Chondrocyte (in vitro differentiated cells): ENCODE measurements at places on chromosomes 2 and 18. TPM values are rescaled to one million over a fixed set of nuclear protein-coding genes. Genes with fewer than 3 reads are reported as not detected.
A peak's percentile ranks its signal among the peaks of the same experiment; 100 is the strongest.

LRRFIP1 gene
- 84.7 to 97.5 TPM (median 91.5 TPM) in 3 replicates for total RNA-seq

THOC1 gene
- total RNA-seq = 18.3 to 29.8 TPM (median 19.9 TPM) in 3 replicates

CTLA4 gene
- not detected in 3 replicates for total RNA-seq

TSN gene
- total RNA-seq = 51.1 to 61.6 TPM (median 57.1 TPM) in 3 replicates

MPP4 gene
- 0.26 to 0.56 TPM (median 0.37 TPM) in 3 replicates for total RNA-seq

TUBB8B gene
- not detected in 3 replicates for total RNA-seq

ITGA4 gene
- total RNA-seq = 21.3 to 23.0 TPM (median 21.5 TPM) in 3 replicates

SESTD1 gene
- 67.0 to 101 TPM (median 97.7 TPM) in 3 replicates for total RNA-seq

RSAD2 gene
- 0.12 to 0.22 TPM in 2 of 3 replicates, not detected in the other for total RNA-seq

DNA sequence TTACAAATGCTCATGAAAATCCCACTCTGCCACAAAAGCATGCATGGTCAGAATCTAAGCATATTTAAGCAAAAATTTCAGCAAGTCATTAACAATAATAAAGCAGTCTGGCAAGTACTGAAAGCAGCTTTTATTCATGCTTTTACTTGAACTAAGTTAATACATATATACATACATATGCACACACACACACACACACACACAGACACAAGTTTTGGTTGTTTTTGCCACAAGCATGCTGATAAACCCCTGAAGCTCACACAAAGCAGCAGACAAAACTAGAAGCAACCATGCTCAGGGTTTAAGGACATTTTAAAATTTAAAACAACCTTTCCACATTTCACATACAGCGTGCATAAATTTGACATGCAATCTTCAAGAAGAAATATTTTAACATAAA lies 819.1 kb upstream of the FSHR start:
- peaks cover 7% of the 10 kb centered on the region for H3K4me1 ChIP-seq
- H3K27ac ChIP-seq = no peak overlapping the region
- DNase-seq = no peak
- H3K36me3 ChIP-seq = no peaks in the 10 kb centered on the region
- H3K4me3 ChIP-seq = no peak overlapping the region

DNA sequence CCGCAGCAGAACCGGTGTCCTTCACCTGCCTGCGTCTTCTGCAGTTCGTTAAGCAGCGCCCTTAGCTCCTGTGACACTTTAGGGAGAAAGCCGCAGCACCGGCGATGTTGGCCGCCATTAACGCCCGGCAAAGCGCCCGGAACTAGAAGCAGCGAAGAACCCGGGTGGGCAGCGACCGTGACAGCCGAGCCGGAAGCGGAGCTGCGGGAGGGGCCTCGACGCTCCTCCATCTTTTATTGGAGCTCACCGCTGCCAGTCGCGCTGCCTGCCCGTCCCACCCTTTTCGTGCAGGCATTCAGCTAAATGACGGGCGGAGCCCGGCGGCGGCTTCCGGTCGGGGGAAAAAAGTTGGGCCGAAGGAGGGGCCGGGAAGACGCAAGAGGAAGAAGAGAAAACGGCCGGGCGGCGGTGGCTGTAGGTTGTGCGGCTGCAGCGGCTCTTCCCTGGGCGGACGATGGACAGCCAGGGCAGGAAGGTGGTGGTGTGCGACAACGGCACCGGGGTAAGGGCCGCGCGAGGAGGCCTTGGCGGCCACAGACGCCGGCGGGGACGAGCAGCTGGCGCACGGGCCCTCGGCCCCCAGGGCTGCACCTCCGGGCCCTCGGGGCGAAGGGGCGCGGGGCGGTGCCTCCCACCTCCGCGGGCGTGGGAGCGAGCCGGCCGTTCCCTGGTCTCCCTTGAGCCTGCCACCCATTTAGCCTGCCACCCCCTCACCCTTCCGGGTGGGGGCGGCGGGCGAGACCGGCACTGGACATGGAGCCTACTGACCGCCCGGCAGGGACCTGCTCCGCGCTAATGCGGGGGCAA lies at the start of gene ACTR2:
TSS of gene ACTR2 (plus strand) at position 376 of the 807 bp plus-strand sequence. CDS start at position 455, 79 bp downstream.
- peaks cover 5% of the 10 kb centered on the region for H3K36me3 ChIP-seq
- peak; percentile 99 for DNase-seq
- H3K27ac ChIP-seq = peak within 1 kb of the TSS; percentile 99
- H3K4me3 ChIP-seq = peak within 1 kb of the TSS; percentile 93
- no peaks in the 10 kb centered on the region for H3K27me3 ChIP-seq

GRCh38 chr18:73462092-73462491 lies 594.3 kb upstream of the NETO1 start:
- H3K36me3 ChIP-seq = no peaks in the 10 kb centered on the region
- H3K4me1 ChIP-seq = no peaks in the 10 kb centered on the region
- no peak for DNase-seq
- no peak overlapping the region for H3K27ac ChIP-seq
- no peak overlapping the region for H3K4me3 ChIP-seq

GRCh38 chr2:193276560-193276959 lies 1081.8 kb upstream of the TMEFF2 start:
- DNase-seq = no peak
- no peak overlapping the region for H3K27ac ChIP-seq
- H3K4me1 ChIP-seq = peaks cover 2% of the 10 kb centered on the region
- H3K36me3 ChIP-seq = no peaks in the 10 kb centered on the region

- H3K27me3 ChIP-seq = no peaks in the 10 kb centered on the region
- no peak overlapping the region for H3K4me3 ChIP-seq
- H3K27ac ChIP-seq = no peak overlapping the region
- peaks cover 11% of the 10 kb centered on the region for H3K4me1 ChIP-seq
- H3K36me3 ChIP-seq = no peaks in the 10 kb centered on the region
- DNase-seq = no peak
Observed at GRCh38 chr2:202023904-202024266, 9.8 kb upstream of the FZD7 start.

GRCh38 chr2:234966340-234966739 lies 14.5 kb downstream of the SH3BP4 start:
- H3K27ac ChIP-seq = no peak overlapping the region
- peaks cover 6% of the 10 kb centered on the region for H3K36me3 ChIP-seq
- peaks cover 59% of the 10 kb centered on the region for H3K4me1 ChIP-seq
- no peak for DNase-seq
- no peak overlapping the region for H3K4me3 ChIP-seq
- no peaks in the 10 kb centered on the region for H3K27me3 ChIP-seq

- no peaks in the 10 kb centered on the region for H3K27me3 ChIP-seq
- no peaks in the 10 kb centered on the region for H3K36me3 ChIP-seq
- no peak for DNase-seq
Observed at GRCh38 chr18:38847326-38847725, 1281.7 kb upstream of the CELF4 start.

GRCh38 chr2:189500456-189501160 lies 59.3 kb downstream of the WDR75 start:
- no peak overlapping the region for H3K4me3 ChIP-seq
- no peak for DNase-seq
- no peaks in the 10 kb centered on the region for H3K27me3 ChIP-seq
- no peaks in the 10 kb centered on the region for H3K36me3 ChIP-seq

- no peaks in the 10 kb centered on the region for H3K27me3 ChIP-seq
- H3K36me3 ChIP-seq = no peaks in the 10 kb centered on the region
- peaks cover 23% of the 10 kb centered on the region for H3K4me1 ChIP-seq
Observed at GRCh38 chr2:23524261-23524706, 139.3 kb downstream of the KLHL29 start.

- H3K27me3 ChIP-seq = peaks cover 6% of the 10 kb centered on the region
- no peak overlapping the region for H3K27ac ChIP-seq
- H3K4me3 ChIP-seq = no peak overlapping the region
- DNase-seq = no peak
- no peaks in the 10 kb centered on the region for H3K36me3 ChIP-seq
- H3K4me1 ChIP-seq = no peaks in the 10 kb centered on the region
Observed at GRCh38 chr2:50181212-50181611, 850.7 kb downstream of the NRXN1 start.
